Sigmoid colon (tissue), 7 donors: ENCODE measurements at places on chromosomes 1 and 21. TPM values are rescaled to one million over a fixed set of nuclear protein-coding genes. Genes with fewer than 3 reads are reported as not detected.
A peak's percentile ranks its signal among the peaks of the same experiment; 100 is the strongest.

DNA sequence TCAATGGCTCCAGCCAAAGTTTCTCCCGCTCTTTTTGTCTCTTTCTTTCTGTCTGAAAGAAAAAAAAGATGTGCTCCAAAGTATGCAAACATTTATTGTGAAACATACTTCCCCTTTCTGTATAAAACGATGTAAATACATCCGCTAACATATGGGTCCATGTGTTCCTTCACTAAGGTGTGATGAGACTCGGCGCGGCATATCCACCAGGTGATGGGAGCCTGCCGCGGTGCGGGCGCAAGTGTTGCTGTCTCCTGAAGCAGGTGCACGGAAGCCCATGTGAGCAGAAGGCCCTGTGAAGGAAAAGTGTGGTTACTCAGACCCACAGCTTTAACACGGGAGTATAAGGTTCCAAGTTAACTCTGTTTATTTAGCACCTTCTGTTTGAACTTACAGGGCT, 466.6 kb upstream of the C1orf87 start:
- H3K4me1 ChIP-seq: no peaks in the 10 kb centered on the region
- H3K36me3 ChIP-seq: no peaks in the 10 kb centered on the region
- no peaks in the 10 kb centered on the region for H3K27me3 ChIP-seq
- DNase-seq: no peak

DNA sequence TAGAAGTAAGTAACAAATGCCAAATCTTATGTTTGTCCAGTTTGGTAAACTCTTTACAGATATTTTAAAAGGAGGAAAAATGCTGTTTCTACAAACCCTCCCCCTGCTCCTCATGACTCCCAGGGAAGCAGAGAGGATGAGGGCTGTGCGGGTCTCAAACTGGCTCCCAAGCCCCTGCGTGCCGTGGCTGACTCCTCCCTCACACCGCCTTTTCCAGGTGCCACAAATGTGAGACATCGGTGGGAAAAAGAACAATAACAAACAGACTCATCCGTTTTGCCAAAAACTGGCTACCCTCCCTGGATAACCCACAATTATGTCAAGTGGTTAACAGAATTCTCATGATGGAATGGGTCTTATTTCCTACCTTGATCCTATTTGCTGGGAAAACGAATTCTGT, 594.6 kb downstream of the PTPRU start:
- no peaks in the 10 kb centered on the region for H3K36me3 ChIP-seq
- no peaks in the 10 kb centered on the region for H3K4me1 ChIP-seq
- no peak overlapping the region for H3K4me3 ChIP-seq
- no peak for DNase-seq

DNA sequence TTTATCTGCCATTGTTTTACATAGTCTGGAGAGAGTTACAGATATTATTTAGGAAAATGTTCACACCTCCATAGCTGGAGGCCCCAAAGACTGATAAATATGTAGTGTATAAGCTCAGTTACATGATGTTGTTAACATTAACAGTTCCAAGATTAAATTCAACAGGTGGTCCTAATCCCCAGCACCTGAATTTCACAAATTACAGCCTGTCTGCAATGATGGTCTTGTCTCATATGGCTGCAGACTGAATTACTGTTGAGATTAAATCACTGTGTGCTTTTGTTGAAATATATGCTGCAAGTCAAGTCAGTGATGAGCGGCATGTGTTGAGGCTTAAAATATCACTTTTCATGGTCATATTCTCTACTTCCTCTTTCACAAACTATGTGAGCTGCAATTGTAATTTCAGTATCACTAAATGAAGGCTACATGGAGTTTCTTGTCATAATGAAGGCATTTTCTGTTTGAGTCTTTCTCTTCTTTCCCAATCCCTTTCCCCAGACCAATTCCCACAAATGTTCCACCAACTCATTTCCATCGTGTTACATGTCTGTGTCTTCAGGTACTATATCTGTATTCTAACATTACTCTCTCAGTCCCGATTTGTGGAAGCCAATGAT, 4.2 kb downstream of the ST6GALNAC5 start:
- DNase-seq: no peak
- H3K27me3 ChIP-seq: peaks cover 31% of the 10 kb centered on the region
- no peaks in the 10 kb centered on the region for H3K36me3 ChIP-seq
- H3K27ac ChIP-seq: no peak overlapping the region
- H3K4me1 ChIP-seq: no peaks in the 10 kb centered on the region
- no peak overlapping the region for H3K4me3 ChIP-seq

GRCh38 chr21:39110431-39110830, 72.8 kb downstream of the PSMG1 start:
- no peak for DNase-seq
- no peak overlapping the region for H3K27ac ChIP-seq
- no peaks in the 10 kb centered on the region for H3K36me3 ChIP-seq
- no peaks in the 10 kb centered on the region for H3K27me3 ChIP-seq
- no peaks in the 10 kb centered on the region for H3K4me1 ChIP-seq
- no peak overlapping the region for H3K4me3 ChIP-seq

- no peaks in the 10 kb centered on the region for H3K36me3 ChIP-seq
- peak; percentile 49 for DNase-seq
- no peak overlapping the region for H3K27ac ChIP-seq
- no peaks in the 10 kb centered on the region for H3K27me3 ChIP-seq
- H3K4me3 ChIP-seq: no peak overlapping the region
- no peaks in the 10 kb centered on the region for H3K4me1 ChIP-seq
Measured at GRCh38 chr1:203136409-203137042, 9.0 kb downstream of the ADORA1 start.

DNA sequence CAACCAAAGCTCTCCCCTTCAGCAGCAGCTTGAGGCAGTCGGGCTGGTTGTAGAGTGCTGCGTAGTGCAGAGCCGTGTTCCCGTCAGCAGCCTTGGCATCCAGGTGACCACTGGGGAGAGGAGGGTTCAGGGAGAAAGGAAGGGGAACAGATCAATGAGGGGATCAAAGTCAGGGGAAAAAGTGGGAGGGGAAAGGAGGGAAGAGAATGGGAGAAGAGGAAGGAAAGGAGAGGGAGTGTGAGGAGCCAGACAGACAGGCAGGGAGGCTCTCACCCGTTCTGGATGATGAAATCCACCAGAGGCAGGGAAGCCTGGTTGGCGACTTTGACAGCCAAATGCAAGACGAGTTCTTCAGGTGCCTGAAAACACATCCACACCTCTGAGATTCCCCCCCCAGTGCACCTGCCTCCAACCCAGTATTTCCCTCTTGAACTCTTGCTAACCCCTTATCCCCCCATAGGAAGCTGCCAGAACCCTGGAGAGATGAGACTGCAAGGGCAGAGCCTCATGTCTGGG, 9.8 kb upstream of the TCEA3 start:
- H3K36me3 ChIP-seq: peaks cover 5% of the 10 kb centered on the region
- no peak overlapping the region for H3K27ac ChIP-seq
- no peaks in the 10 kb centered on the region for H3K4me1 ChIP-seq
- no peaks in the 10 kb centered on the region for H3K27me3 ChIP-seq
- no peak overlapping the region for H3K4me3 ChIP-seq

GRCh38 chr1:241844593-241844992, 3.4 kb upstream of the EXO1 start:
- no peaks in the 10 kb centered on the region for H3K36me3 ChIP-seq
- no peak for DNase-seq
- H3K4me3 ChIP-seq: no peak overlapping the region

The ADGRL2 gene
- 62.8 TPM for total RNA-seq

The KLHDC8A gene
- total RNA-seq: 0.95 TPM
